ENCODE measurements at places on chromosomes 4 and X. TPM values are rescaled to one million over a fixed set of nuclear protein-coding genes. Genes with fewer than 3 reads are reported as not detected.

DNA sequence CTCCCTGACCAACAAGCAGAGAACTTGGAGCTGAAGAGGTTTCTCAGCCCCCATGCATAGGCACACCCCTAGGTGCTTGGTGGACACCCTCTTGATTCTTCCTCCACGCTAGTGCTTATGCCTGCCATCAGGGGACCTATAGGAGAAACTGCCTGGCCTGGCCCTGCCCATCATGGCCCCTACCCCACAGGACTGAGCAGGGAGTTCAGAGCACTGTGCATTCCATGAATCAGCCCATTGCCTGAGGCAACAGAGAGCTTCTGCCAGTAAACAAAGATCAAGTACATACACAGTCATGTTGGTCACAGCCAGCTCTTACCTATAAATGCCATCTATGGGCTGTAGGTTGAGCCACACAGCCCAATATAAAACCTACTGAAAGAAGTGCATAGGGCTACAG is 99.1 kb upstream of the EDNRA start:
- no peaks in the 10 kb centered on the region for H3K36me3 ChIP-seq
- no peak overlapping the region for H3K27ac ChIP-seq
- H3K4me3 ChIP-seq = no peak overlapping the region
- H3K4me1 ChIP-seq = no peaks in the 10 kb centered on the region
- DNase-seq = no peak

DNA sequence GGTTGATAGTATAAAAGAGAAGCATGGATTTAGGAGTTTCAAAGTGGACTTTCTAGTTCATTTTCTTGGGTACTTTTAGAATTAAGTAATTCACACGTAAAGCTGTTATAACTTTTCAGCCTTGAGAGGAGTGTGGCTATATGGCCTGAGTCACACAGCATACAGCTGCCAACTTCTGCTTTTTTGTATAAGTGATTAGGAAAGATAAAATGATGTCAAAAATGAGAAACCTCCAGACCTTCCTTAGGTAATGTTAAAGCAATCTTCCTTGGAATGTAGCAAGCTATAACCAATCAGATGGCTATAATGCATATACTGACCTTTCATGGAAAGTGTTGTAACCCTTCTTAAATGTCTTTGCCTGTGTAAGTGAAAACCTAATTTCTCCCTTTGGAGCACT is 39.2 kb downstream of the RAB40AL start:
- no peaks in the 10 kb centered on the region for H3K4me1 ChIP-seq
- no peak overlapping the region for H3K27ac ChIP-seq

ADH1A gene
- not detected for total RNA-seq

PRRG3 gene
- total RNA-seq = 1.7 TPM

- no peaks in the 10 kb centered on the region for H3K4me1 ChIP-seq
- DNase-seq = no peak
- H3K4me3 ChIP-seq = no peak overlapping the region
These were observed 85.1 kb downstream of the AFF1 start for GRCh38 chr4:87019898-87020297.

DNA sequence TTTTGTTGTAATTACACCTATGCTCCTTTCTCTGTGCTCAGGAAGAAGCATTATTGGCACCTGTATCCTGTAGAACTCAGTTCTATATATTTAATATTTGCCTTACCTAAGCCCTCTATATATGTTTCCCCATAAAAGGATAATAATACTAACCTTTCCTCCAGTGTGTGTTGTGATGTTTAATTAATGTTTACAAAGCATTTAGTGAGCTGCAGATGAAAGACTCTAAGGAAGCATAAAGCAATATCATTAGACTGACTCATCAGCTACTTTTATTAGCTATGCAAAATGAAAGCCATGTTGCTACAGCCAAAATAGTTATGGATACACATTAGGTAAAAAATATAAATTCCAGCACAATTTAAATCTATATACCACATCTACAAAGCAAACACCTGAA is 93.6 kb upstream of the PTPN13 start:
- no peaks in the 10 kb centered on the region for H3K27me3 ChIP-seq
- H3K36me3 ChIP-seq = no peaks in the 10 kb centered on the region
- H3K4me1 ChIP-seq = no peaks in the 10 kb centered on the region
- DNase-seq = no peak

NXF2B gene
- total RNA-seq = not detected

DNA sequence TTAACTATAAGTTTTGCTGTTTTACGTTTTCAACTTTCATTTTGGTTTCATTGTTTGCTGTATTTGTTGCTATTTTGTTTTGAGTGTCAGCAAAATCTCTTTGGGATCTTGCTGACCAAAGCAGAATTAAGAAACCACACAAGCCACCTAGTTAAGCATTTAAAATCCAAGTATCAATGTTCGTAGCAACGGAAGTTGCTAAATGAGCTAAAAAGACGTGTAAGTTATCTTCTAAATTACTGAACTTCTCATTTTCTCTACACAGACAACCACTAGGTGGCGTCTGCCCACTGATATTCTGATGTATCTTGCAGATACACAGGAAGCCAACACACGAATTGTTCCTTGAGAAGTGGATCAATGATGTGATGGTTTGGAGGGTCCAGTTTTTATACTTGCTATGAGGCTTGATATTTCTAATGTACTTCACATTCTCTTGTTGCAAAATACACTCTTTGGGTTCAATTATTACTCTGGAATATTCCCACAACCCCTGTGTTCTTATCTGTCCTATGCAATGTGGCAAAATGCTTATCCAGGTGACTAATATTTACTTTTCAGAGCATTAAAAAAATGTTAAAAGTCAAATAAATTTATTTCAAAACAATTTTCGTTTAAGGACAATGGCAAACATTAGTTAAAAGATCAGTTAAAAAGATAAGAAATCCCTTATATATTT is 250.5 kb downstream of the TECRL start:
- H3K36me3 ChIP-seq = no peaks in the 10 kb centered on the region
- no peak for DNase-seq
- H3K4me1 ChIP-seq = no peaks in the 10 kb centered on the region

DNA sequence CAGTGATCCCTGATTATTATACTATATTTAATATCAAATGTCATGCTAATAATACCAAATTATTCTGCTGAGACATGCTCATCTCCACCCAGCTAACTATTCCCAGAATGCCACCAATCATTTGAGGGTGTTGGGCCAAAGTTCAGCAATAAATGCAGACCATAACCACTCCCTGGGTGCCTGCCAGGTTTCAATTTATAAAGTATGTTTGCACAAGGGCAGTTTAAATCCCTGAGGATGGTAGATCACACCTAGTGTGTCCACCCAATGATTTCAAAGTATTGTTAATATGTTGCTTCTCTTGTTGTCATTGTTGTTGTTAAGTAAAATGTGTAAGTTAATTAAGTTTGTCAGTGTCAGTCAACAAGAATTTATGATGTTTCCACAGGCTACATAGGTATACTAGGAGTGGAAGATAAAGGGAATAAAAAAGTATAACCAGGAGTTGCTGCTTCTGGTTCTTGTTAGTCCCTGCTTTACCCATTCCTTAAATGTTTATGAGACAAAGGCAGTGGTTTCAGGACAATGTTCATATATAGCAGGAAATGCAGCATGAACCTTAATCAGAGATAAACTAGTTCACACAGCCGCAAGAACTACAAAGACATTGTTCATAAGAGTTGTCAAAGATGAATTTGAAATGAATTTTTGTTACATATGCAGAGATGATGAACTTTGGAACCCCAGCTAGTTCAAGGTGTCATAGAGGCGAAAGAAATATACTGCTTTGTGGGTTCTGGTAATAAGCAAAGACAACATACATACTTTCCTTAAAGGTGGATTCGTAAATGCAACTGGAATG is 25.5 kb downstream of the HPGD start:
- H3K36me3 ChIP-seq = no peaks in the 10 kb centered on the region
- H3K27me3 ChIP-seq = no peaks in the 10 kb centered on the region
- no peak overlapping the region for H3K27ac ChIP-seq
- no peak overlapping the region for H3K4me3 ChIP-seq

DNA sequence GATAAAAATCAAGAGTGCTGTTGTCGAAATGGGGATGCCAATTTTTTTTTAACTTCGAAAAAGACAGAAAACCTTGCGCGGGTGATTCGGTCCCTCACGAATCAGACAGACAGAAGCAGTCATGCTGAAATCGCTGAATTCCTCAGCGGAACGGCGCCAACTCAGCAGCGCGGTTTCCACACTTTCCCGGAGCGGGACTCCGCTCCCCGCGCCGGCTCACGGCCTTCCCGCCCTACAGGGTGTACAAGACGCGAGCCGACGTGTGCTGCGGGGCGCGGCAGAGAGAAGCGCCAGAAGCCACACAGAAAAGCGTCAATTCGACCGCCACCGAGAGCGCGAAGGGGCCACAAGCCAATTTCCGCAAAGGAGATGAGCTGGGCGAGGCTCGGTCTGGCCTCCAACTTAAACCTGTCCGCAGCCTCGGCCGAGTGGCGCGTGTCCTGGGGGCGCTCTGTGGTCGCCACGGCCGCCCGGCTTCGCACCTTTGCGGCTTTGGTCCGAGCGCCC is 1.3 kb downstream of the NEXMIF start:
- no peaks in the 10 kb centered on the region for H3K36me3 ChIP-seq
- no peak overlapping the region for H3K4me3 ChIP-seq
- H3K4me1 ChIP-seq = peaks cover 6% of the 10 kb centered on the region
- no peak for DNase-seq
- H3K27ac ChIP-seq = no peak overlapping the region
- no peaks in the 10 kb centered on the region for H3K27me3 ChIP-seq

PCDH19 gene
- total RNA-seq = 0.51 TPM

NXF2 gene
- total RNA-seq = not detected

SUPT20HL2 gene
- total RNA-seq = not detected

DNA sequence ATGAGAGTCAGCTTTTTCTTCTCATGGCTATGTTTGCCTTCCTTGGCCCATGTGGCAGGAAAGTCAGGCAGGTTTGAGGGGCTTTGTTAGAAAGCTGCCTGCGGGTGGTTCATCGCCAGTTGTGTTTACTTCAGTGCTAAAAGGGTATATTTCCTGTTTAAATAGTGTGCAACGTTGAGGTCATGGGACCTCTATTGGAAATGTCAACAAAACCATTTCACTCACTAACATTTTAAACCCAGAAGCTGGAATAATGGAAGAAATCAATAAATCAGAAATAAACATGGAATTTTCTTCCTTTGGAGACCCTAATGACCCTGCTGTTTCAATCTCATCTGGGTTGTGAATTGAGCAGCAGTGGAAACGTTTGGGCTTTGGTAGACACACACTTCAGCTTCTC is 185.8 kb downstream of the ANKRD50 start:
- H3K36me3 ChIP-seq = no peaks in the 10 kb centered on the region
- H3K4me3 ChIP-seq = no peak overlapping the region
- no peak for DNase-seq
- no peak overlapping the region for H3K27ac ChIP-seq

- no peaks in the 10 kb centered on the region for H3K27me3 ChIP-seq
- no peak overlapping the region for H3K27ac ChIP-seq
- no peak for DNase-seq
- H3K36me3 ChIP-seq = no peaks in the 10 kb centered on the region
These were observed 30.7 kb upstream of the SMARCA5 start for GRCh38 chr4:143482840-143483239.

DNA sequence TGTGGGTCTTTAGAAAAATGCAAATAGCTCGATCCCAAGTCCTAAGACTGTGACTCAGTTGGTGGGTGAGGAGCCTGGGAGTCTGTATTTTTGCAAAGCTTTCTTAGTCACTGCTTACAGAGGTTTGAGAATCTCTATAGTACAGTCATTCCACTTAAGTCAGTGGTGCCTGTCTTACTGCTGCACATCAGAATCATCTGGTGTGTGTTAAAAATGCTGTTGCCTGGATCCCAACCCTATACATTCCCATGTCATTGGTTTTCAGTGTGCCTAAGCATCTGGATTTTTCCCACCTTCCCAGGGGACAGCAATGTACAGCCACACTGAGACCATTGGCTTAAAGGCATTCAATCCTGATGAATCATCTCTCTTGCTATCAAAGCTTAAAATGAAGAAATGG is 21.0 kb upstream of the GEMIN8 start:
- DNase-seq = no peak
- no peak overlapping the region for H3K4me3 ChIP-seq
- H3K27ac ChIP-seq = no peak overlapping the region
- H3K4me1 ChIP-seq = no peaks in the 10 kb centered on the region

DNA sequence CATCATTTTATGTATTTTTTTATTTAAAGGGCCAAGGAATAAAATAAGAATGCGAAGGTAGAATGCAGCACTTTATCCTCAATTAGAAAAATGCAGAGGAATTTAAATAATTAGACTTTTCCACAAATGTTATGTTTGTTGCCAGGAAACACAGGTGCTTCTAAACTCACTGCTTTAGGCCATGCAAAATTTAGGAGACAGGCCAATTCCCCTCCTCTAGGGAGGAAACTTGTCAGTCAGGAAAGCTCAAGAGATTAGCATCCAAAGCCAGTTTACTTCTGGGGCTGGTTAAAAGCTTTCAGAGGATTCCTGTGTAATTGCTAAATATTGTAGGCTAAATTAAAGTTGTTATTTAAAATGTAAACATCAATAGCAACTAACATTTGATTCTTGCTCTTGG is 124.5 kb downstream of the DMD start:
- H3K4me1 ChIP-seq = no peaks in the 10 kb centered on the region
- H3K36me3 ChIP-seq = no peaks in the 10 kb centered on the region
- DNase-seq = no peak
- H3K4me3 ChIP-seq = no peak overlapping the region

GRCh38 chrX:54530357-54530900 is 410 bp downstream of the GNL3L start:
- no peaks in the 10 kb centered on the region for H3K27me3 ChIP-seq
- H3K27ac ChIP-seq = peak overlapping the region; percentile 84
- H3K4me3 ChIP-seq = peak overlapping the region; percentile 64
- H3K36me3 ChIP-seq = no peaks in the 10 kb centered on the region
- H3K4me1 ChIP-seq = peaks cover 17% of the 10 kb centered on the region
- no peak for DNase-seq

GRCh38 chr4:81407726-81408125 is 64.0 kb downstream of the RASGEF1B start:
- DNase-seq = no peak
- H3K27me3 ChIP-seq = no peaks in the 10 kb centered on the region
- H3K36me3 ChIP-seq = no peaks in the 10 kb centered on the region
- no peaks in the 10 kb centered on the region for H3K4me1 ChIP-seq
- no peak overlapping the region for H3K4me3 ChIP-seq

DNA sequence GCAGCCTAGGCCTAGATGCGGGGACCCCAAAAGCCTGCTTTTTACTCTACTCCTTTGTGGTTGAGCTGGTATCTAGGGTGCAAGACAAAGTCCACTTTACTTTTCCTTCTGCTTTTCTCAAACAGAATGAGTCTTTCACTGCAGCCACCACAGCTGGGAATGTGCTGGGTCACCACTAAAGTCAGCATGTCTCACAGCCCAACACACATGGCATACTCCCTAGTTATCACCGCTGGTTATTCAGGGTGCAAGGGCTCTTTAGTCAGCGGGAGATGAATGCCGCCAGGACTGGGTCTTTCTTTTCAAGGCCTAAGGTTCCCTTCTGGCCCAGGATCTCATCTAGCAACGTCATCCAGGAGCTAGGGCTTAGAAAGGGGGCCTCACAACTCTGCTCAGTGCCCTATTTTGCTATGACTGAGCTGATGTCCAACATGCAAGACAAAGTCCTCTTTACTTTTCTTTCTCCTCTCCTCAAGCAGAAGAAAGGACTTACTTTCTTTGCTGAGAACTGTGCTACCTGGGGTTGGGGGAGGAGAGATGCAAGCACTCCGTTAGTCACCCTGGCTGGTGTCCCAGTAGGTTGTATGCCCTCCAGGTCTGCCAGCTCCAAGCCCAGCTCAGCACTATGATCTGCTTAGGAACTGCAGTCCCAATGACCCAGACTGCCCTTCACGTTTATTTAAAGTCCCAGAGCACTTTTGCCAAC is 22.9 kb upstream of the STPG2 start:
- no peak overlapping the region for H3K4me3 ChIP-seq
- H3K27me3 ChIP-seq = no peaks in the 10 kb centered on the region
- no peaks in the 10 kb centered on the region for H3K4me1 ChIP-seq
- no peak for DNase-seq
- H3K27ac ChIP-seq = no peak overlapping the region

LIMCH1 gene
- total RNA-seq = 76.1 TPM
